Colonic mucosa (tissue), 4 donors: ENCODE measurements at places on chromosomes 5 and 9. TPM values are rescaled to one million over a fixed set of nuclear protein-coding genes. Genes with fewer than 3 reads are reported as not detected.

Gene SAPCD2
- total RNA-seq: 19.2 TPM

Gene QRFP
- 0.77 TPM for total RNA-seq

Gene CWC27
- total RNA-seq: 22.6 TPM

Gene FOXD4
- not detected for total RNA-seq

- no peak for DNase-seq
Measured at GRCh38 chr5:117299936-117300328, 725.3 kb upstream of the SEMA6A start.

DNA sequence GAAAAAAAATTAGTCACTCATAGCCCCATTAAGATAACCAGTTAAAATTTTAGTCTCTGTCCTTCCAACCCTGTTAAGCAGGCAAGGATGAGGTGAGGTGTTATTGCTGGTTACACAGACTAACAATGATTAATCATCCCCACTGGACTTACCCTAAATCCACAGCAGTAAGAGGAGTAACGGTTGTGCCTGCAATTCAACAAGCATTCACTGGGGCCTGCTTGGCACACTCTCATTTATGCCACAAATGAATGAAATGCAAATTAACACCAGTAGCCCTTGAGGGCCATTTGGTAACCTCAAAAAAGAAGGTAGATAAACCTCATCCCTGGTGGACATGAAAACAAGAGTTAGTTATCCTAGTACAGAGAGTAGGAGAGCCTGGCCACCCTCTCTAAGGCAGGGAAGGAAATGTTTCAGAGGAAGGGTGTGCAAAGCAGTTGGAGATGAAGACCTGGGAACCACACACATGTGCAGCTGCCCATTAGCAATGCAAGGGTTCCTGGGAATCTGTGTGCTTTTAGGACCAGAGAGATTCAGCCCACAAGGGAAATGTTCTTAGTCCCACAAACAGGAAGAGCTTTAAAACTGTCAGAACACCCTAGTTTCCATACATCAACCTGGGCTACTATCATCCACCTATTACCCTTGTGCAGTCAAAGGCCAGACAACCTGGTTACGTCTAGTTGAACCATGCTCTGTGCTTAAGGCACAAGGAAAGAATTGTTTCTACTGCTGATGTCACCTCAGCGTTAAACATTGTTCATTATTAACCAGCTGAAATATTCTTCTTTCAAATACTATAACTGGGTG lies 7.7 kb downstream of the LHFPL2 start:
- no peak for DNase-seq

GRCh38 chr5:103804711-103805110 lies 242.1 kb upstream of the NUDT12 start:
- no peak for DNase-seq

DNA sequence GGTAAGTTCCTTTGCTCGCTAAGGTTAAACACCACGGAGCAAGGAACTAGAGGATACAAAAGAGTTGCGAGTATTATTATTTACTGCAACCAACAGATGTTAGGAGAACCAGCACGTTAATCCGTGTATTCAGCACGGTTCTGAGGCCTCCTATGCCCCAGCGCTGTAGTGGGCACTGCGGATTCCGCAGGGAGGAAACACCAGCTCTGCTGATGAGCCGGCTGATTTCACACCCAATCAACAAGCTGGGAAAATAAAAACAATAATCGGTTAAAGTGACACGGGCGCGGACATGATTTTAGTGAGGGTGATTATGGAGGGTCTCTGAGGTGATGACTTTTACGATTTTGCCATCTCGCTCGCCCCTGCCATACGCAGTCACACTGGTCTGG lies 702 bp upstream of the PRELID2 start:
- DNase-seq: no peak
